Activated T-helper 17 cell treated with anti-CD3 and anti-CD28 coated beads, Interleukin-2, amount 50 U/mL, for 72 hours (primary cell): ENCODE measurements at places on chromosomes 7 and 10. TPM values are rescaled to one million over a fixed set of nuclear protein-coding genes. Genes with fewer than 3 reads are reported as not detected.

The EBLN1 gene
- not detected for total RNA-seq

DNA sequence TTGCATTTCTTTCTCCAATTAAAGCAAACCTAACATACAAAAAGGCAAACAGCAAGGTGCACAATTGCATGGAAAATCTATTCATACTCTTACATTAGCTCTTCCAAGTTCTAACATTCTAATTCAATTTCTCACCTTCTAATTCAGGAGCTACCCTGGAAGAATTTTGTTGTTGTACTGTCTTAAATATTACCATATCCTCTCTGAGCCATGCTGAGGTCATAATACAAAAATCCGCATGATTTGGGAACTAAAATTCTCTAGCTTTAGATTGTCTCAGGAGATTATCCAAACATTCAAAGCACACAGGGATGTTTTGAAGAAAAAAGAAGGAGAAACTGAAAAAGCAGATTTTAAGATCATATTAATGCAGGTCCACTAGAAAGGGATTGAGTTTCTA is 229.9 kb downstream of the KIAA1217 start:
- no peak for ATAC-seq

DNA sequence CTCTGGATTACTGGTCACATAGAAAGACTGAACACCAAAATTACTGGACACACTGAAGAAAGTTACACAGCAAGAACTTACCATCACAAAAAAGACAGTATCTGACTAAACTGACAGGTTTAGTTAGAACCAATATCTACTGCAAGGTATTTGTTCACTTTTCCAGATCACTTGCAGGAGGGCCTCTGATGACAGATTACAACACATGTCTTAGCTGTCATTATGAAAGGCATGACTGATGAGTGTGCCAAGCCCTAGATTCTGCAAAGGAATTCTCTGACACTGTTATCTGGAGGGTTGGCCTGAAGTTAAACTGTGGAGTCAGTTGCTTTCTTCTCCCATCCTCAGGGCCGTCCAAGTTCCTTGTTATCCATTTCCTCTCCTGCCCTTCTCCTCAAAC is 242.7 kb downstream of the KIF20B start:
- ATAC-seq: no peak

The CTAGE4 gene
- total RNA-seq: 1.1 TPM

- no peak for ATAC-seq
These were observed 59.8 kb downstream of the GSDME start for GRCh38 chr7:24697416-24697815.
